ENCODE measurements at places on chromosomes 12 and 14.
A peak's percentile ranks its signal among the peaks of the same experiment; 100 is the strongest.

DNA sequence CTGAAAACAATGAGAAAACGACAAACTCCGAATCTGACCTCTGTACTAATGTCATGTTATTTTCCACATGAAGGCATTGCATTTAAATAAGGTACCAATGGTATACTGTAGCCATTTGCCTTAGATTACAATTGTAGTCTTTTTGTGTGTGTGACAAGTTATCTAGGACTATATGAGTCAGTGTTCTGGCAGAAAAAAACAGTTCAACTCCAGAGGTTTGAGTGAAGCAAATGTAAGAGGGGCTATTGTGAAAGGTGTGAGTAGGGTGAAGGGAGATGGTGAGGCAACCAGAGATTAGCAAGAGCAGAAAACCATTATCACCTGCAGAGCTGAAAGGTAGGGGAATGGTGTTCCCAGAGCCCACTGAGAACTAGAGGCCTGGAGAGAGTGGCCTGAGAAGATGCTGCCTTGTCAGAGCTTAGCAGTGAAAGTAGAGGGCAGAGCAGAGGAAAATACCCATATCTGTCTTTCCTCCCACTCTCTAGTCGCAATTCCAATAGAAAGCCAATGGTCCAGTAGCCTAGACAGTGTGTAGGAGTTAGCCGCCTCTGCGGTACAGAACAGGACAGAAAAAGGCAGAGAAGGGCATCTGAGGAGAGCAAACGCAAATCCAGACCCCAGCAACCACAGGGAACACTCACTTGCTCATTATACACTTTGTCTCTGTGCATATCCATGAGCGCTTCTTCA lies 112.2 kb downstream of the DYRK2 start:
- DNase-seq, result no peak

- DNase-seq, result no peak
Observed at GRCh38 chr14:21256539-21257393, 12.5 kb downstream of the HNRNPC start.

- no peak for DNase-seq
Observed at GRCh38 chr12:29104516-29104915, 44.6 kb upstream of the FAR2 start.

DNA sequence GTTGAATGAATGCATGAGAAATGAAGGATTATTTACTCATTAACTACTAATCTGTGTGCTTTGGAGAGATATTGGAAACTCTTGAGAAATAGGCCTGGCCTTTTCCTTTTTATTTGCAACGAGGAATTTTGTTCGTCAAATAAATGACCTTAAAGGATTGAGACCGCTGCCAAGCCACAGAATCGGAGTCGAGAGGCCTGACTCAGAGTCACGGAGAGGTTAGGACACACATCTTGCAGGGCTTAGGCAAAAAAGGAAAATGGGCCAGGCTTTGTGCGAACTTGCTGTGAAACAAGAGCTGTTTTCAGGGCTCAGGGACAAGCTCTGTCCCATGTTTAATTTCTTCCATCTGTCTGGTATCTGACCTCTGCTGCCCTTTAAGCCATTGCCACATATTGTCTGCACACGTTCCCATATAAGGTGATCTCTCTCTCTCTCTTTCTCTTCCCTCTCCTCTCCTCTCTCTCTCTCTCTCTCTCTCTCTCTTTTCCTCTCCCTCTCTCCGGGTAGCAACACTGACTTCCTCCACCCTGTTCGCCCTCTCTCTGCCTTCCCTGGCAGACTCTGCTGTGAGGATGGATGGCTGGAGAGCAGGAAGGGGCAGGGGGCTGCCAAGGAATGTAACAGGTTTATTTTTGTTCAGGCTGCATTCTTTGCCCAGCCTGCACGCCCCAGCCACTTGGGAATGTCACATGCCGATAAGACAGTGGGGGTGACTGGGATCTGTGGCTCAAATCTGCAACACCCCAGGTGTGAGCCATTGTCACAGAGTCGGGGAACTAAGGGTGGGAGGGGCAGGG lies 14.9 kb upstream of the IFT81 start:
- DNase-seq, result peak; percentile 78

- no peak for DNase-seq
Observed at GRCh38 chr14:26993556-26993955, 395.7 kb upstream of the NOVA1 start.

GRCh38 chr14:54189748-54190354 lies 207.0 kb upstream of the CDKN3 start:
- peak; percentile 90 for DNase-seq

DNA sequence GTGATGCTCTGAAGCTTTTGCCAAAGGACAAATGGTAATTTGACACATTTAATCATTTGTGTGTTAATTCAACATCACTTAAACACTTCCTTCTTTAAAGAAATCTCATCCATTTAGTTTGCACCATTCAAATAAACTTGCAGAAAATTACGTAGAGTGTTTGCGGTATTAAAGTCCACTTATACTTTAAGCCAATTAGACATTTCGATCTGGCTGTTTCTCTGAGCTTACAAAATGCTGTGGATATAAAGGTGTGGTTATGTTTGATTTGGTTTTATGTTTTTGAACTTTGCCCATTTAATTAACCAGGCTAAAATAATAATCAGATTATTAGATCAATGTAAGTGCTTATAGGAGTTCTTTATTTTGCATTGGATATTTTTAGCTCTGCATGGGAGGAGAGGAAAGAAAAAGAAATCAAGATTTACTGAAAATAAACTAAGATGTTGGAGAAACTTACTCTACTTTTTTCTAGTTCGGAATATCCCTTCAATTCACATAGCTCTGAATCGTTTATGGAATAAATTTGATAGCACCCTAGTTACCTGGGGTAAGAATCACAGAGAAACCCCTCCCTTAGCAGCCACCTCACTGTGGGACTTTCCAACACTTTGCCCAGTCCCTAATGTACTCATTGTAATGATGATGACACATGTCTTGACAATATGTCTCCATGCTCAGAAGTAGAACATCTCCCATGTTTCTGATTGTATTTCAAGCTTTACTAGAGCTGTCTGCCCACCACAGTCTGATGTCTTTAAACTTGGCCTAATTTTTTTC lies 268.0 kb downstream of the BTG1 start:
- no peak for DNase-seq

- no peak for DNase-seq
Observed at GRCh38 chr12:20125276-20125798, 243.0 kb upstream of the PDE3A start.

DNA sequence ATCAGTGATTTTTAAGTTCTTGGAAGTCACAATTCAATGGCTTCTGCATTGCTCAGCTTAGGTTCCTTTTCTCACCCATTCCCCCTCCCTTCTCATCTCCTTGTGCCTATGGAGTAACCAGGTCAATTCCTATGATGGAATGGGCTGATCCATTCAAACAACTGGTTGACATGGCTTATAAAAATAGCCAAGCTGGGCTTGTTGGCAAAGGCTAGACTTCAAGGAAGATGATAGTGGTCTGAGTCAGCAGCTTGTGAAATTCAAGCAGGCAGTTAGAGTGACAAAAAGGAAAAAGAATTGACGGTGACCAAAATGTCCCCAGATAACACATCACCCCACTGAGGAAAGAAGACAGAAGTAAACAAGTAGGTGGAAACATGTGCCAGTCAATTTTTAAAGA lies 119.9 kb upstream of the PCED1B start:
- peak; percentile 96 for DNase-seq

DNA sequence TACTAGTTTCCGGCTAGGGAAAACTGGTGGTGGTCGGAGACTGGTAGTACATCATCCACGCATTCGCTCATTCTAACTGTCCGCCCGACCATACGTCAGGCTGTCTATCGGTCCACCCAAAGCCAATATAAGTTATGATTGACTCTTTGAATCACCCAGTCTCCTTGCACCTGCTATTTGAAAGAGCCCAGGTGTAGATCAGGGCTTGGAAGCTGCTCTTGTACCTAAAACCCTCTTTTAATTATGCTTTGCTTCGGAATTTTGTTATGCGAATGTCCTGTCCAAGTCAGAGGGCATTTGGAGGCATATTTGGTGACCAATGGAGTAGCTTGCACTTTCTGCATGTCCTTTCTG lies 5.7 kb upstream of the NKX2-1 start:
- DNase-seq, result no peak

DNA sequence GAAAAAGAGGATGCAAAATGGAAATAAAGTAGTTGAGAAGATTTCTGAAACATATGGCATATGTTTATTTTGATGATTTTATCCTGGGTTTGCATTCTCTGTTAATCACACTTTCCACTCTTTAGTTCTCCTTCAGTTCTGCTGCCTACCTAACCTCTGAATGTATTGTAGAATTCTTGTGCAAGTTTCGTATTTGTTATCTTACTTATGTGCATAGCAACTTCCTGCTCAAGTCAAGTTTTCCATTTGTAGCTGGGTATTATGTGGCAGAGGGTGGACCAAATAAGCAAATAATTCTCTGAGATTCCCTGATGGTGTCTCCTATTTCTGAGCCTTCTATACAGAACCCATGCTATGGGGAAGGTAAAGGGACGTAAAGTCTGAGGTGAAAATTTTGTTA lies 381.6 kb downstream of the FOXG1 start:
- DNase-seq, result no peak

DNA sequence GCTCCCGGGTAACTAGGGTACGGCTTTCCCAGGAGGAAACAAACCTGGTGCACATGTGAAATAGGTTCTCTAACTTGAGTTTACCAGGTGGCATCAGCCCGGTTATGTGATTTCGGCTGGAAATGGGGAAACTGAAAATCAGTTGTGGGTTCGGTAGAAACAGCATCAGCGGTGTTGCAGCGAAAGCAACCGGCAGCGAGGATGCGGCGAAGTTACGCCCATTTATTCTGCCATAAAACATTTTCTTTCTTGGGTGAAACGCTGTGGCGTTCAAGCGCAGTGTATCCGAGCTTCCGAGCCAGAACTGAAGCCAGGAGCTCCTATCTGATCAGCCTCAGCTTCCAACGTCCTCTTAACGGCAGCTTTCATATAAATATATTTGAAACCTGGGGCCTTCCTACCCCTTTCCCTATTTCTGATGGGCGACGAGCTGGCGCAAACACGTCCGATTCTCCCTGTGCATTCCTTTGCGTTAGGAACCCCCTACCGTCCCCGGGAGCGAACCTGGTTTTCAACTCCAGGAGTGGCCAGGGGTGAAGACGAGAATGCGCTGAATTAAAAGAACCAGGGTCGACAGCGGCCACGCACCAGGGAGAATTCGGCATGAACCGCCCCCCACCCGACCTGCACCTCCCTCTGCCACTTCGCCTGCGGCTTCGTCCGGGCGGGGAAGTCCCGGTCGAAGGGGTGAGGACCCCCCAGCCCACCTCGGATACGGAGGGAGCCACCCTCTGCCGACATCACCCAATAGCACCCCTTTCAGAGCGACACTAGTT lies 1.6 kb downstream of the DPF3 start:
- DNase-seq, result peak; percentile 30

GRCh38 chr14:98728836-98729235 lies 543.2 kb downstream of the BCL11B start:
- DNase-seq, result no peak

- DNase-seq, result no peak
Observed at GRCh38 chr14:35234012-35234805, 58.0 kb upstream of the PSMA6 start.

DNA sequence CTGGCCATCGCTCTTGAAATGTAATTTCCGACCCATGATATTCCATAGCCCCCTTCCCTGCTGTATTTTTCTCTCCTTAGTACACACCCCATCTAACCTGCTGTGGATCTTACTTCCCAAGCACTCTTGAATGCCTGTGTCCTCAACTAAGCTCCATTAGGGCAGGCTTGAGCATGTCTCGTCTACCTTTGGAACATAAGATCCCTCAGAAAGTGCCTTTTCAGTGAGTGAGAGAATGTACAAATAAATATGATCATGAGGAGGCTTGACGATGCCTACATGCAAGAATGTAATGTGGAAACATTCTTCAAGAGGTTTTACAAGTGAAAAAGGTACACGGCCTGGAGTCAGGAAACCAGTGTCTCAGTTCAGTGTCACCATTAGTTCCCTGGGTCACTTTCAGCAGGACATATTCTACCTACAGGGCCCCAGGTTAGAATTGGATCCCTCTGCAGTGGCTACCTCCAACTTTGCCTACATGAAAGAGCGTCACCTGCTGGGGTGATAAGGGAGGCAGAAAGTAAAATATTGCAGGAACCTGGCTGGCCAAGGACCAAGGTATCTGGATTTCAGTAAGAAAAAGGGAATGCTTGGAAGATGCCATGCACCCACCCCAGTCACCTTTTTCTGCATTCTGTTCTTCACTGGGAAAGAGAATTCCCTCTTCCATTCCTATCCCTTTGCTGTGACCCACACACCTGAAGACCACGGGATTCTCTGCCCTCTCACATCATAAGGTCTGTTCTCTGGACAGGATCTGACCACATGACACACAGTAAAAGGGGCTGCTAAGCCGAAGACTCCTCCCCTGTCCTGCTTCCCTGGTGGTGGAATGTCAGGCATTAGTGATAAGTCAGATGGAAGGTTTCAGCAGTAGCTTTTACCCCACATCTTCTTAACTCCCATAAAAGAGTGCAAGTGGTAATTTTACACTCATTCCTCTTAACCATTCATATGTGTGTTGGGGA lies 24.6 kb upstream of the SERPINA1 start:
- DNase-seq, result no peak

GRCh38 chr12:77642246-77642645 lies 188.4 kb upstream of the NAV3 start:
- no peak for DNase-seq

DNA sequence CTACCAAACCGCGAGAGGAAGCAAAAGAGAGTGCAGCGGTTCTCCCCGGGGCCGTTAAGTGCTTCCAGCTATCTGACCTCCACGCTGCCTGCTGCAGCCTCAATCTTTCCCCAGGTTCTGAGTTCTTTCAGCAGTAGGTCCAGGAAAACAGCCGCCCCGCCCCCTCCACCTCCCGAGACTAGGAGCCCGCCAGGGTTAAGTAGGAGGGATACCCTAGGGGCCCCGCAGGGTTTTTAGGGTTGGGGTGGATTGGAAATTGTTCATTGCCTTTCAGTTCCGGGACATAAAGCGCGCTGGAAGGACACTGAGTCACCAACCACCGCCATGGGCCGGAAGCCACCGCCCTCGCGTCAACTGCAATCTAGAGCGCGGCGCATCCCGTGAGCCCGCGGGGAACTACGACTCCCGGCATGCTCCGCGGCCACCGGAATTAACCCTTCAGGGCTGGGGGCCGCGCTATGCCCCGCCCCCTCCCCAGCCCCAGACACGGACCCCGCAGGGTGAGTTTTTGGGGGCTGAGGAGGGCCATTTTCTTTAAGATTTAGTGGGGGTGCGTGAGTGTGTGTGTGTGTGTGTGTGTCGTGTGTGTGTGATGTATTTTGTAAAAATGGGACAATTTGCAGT lies at the start of gene MYL6B:
TSS of gene MYL6B (plus strand) at position 456 of the 624 bp plus-strand sequence. CDS start 1,332 bp downstream, outside the sequence.
- peak; percentile 90 for DNase-seq

DNA sequence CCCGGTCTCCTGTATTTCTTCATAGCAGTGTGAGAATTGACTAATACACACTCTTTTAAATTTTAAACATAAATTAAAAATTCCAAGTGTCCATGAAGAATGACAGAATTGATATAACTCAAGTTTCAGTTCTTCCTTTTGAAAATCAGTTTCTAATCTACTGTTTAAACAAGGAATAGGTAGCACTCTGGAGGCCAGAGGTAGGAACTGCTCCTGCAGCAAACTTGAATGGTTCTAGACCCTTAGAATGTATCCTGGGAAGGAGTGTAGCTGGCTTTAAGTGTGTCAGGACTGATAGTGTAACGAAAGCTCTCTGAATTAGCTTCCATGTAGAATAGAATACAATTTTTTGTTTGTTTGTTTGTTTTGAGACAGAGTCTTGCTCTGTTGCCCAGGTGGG lies 76.8 kb downstream of the AKAP6 start:
- DNase-seq, result no peak

- no peak for DNase-seq
Observed at GRCh38 chr14:20386276-20386855, 26.9 kb downstream of the TEP1 start.

- peak; percentile 33 for DNase-seq
Observed at GRCh38 chr14:51674294-51675002, 22.7 kb downstream of the FRMD6 start.

- no peak for DNase-seq
Observed at GRCh38 chr12:68951652-68952051, 18.7 kb upstream of the CPM start.

Data from HT1080 (cell line).